CD4-positive, alpha-beta memory T cell (primary cell): ENCODE measurements at places on chromosomes 7 and 10. TPM values are rescaled to one million over a fixed set of nuclear protein-coding genes. Genes with fewer than 3 reads are reported as not detected.

NRG3 gene
- not detected for total RNA-seq

ELFN1 gene
- total RNA-seq: not detected

SEMA3D gene
- total RNA-seq: not detected

CRHR2 gene
- not detected for total RNA-seq

IFIT3 gene
- 3.3 TPM for total RNA-seq

CACNA2D1 gene
- not detected for total RNA-seq

CLRN3 gene
- not detected for total RNA-seq

LIMK1 gene
- 13.4 TPM for total RNA-seq
